Endodermal cell (in vitro differentiated cells): ENCODE measurements at places on chromosomes 2 and 18.

GRCh38 chr2:31053929-31054782 lies 84.1 kb downstream of the GALNT14 start:
- peak; percentile 28 for DNase-seq

- DNase-seq: peak; percentile 48
Observed at GRCh38 chr2:10045561-10046355, 2.4 kb downstream of the KLF11 start.

DNA sequence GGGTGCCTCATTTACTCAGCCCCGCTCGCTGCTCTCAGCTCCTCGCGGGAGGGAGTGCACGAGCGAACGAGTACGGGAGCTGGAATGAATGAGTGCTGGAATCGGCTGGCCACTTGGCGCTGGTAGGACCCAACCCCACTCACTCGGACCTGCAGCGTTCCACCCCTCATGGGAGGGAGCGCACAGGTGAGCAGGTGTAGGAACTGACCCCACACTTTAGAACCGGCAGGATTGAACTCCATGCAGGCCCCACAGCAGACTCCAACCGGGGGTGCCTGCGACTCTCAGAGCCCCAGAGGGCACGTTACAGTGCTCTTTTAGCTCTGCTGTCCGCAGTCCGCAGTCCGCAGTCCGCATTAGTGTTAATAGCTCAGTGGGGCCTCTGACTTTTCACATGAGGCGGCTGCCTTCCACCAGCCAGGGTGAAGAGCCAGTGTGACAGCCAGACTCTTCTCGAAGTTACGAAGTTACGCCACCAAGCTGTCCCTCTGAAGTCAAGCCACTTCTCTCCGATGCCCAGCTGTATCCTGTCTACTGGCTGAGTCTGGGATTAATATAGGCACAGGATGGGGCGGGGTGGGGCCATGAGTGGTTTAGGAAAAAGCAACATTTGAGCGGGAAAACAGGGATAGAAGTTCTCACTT lies 102.7 kb upstream of the ARHGAP15 start:
- peak; percentile 82 for DNase-seq

DNA sequence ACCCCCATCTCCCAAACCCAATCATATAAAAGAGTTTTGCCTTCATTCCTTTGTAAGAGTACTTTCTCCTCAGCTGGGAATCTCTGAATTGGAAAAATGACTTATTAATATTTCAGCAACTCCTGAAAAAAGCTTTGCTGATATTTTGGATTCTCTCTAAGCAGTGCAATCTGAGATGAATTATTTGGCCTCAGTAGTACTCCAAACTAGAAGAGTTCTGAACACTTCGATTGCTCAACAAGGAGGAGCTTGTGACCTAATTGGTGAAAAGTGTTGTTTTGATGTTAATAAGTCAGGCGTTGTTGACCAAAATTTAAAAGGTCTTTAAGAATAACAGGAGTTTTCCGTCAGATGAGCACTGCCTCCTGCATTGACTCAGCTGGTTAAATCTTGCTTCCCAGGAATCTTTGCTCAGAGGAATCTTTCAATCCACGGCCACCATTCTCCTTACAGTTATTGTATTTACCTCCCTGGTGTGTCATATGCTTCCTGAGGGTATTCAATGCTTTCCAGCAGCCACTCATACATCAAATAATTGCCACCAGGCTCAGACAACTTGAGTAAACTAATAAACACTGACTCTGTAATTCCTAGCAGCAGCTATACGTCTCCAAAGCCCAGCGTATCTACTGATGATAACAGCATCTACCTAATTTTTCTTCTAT lies 24.5 kb upstream of the LIPG start:
- peak; percentile 10 for DNase-seq
